Spleen (tissue), 13 donors: ENCODE measurements at places on chromosomes 6 and 20. TPM values are rescaled to one million over a fixed set of nuclear protein-coding genes. Genes with fewer than 3 reads are reported as not detected.

- peaks cover 4% of the 10 kb centered on the region for H3K27me3 ChIP-seq
- no peaks in the 10 kb centered on the region for H3K36me3 ChIP-seq
- H3K27ac ChIP-seq = no peak overlapping the region
- H3K4me1 ChIP-seq = no peaks in the 10 kb centered on the region
- H3K4me3 ChIP-seq = no peak overlapping the region
Observed at GRCh38 chr6:170516783-170517616, 36.1 kb downstream of the PSMB1 start.

DNA sequence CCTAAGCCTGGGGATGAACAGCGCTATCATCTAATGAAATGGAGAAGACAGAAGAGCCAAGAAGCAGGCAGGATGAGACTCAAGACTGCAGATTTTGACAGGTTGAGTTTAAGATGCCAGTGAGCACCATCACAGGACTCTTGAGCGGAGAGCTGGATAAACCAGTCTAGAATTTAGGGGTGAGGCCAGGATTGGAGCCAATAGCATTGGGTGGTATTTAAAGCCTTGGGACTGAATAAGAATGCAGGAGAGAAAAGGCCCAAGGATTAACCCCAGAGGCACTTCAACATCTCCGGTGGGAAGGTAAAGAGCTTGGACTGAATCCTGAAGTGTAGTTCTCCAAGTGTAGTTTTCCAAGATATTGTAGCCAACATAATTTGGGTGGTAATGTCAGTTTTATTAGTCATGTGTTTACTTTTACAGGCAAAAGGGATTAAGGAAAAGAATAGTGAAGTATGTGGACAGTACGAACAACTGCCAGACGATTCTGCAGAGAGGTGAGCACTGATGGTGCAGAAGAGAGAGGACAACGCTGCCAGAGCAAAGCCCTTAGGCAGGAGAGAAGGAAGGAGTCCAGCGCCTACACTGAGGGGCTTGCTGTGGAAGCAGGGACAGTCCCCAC lies 85.2 kb downstream of the DTNBP1 start:
- H3K4me3 ChIP-seq = no peak overlapping the region
- no peaks in the 10 kb centered on the region for H3K4me1 ChIP-seq
- DNase-seq = no peak
- no peaks in the 10 kb centered on the region for H3K27me3 ChIP-seq

The TOX2 gene
- 5.3 TPM for total RNA-seq

The ZNF311 gene
- total RNA-seq = 1.1 TPM

The SNX5 gene
- total RNA-seq = 226 TPM
